ENCODE measurements at places on chromosomes 1 and 21.

GRCh38 chr1:93648656-93649055, 33.0 kb downstream of the BCAR3 start:
- no peak for DNase-seq

DNA sequence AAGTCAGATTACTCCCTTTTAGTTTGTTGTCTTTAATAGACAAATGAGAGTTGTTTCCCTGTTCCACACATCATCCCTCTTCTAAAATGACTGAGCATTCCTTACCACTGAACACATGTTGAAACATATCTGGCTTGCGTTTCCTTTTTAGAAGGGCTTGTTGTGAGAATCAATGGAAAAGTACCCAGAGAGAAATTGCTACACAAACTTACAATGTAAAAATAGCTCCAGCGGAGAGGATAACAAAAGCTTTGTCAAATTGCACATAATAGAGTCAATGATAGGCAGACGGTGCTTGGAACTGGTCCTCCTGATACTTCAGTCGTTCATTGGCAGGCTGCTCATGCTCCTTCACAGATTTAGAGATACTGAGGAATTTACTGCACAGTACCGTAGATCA, 123.9 kb downstream of the CYYR1 start:
- DNase-seq = no peak

- DNase-seq = no peak
These were observed 32.8 kb upstream of the ABCD3 start for GRCh38 chr1:94385308-94385929.

DNA sequence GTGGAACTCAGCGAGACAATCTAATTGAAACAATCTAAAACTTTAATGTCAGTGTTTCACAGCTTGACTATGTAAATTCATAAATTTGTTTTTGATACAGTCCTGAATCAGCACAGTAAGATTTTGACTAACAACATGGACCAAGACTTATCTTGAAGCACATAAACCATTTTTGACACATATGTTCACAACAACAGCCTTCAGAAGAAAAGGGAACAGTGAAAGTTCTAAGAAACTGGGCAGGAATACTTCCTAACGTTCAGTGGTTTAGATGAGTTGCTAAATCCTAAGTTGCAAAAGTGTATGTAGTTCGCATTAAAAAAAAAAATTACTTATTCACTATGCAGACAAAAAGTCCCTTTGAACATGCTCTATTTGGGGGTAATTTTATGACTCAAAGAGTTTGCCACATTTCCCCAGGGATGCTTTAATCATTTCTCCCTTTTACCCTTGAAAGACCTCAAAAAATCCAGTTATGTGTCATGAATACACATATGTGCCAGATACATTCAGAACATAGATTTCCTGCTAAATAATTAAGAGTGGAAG, 120.2 kb downstream of the MRPL39 start:
- DNase-seq = no peak

DNA sequence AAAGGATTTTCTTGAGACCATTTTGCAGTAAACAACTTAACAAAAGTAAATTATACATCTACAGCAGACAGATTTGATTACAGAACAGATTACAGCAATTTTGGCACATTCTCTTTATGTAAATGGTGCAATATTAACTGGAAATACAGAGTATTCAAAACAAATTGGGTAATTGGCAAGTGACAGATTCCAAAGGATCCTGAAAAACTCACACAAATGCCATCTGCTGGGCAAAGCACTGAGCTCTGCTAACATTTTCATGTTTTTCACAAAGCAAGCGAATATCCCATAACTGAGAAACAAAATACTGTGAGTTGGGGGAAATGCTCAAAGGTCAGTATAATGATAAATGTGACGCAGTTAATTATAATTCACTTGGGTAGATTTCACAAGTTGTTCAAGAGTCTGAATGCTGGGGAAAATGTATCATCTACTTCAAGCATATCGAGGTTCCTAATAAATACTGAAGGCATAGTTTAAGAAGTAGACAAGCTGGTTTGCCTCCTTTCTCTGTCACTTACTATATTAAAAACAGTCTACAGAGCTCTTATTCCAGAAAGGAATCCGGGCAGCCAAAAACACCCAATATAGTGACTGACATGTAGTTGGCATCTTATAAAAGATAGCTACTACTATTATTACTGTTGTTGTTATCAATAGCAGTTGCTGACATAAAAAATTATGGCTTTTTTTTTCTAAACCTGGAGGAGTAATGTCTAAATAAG, 75.8 kb upstream of the SDC3 start:
- DNase-seq = no peak

GRCh38 chr1:55310505-55310971, 95.4 kb upstream of the USP24 start:
- DNase-seq = no peak

DNA sequence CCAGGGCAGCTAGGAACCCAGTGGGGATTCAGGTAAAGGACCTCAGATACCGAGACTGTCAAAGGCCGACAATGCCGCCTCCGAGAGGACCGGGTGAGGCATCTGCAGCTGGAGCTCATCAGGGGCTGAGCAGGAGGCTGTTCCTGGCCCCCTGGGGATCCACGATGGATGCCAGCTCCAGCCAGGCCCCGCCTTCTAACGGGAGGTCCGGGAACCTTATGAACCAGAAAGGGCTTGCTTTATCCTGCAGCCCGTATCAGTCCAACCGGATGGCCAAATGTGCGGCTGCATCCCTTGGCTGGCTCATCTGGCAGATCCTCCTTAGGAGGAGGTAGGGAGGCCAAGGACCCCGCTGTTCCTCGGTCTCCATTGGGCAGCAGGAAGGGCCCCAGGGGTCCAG, 32.0 kb downstream of the SLC45A1 start:
- no peak for DNase-seq

GRCh38 chr1:147635342-147635741, 35.0 kb downstream of the ACP6 start:
- DNase-seq = no peak

GRCh38 chr1:207944571-207944970, 33.6 kb upstream of the CD34 start:
- no peak for DNase-seq

DNA sequence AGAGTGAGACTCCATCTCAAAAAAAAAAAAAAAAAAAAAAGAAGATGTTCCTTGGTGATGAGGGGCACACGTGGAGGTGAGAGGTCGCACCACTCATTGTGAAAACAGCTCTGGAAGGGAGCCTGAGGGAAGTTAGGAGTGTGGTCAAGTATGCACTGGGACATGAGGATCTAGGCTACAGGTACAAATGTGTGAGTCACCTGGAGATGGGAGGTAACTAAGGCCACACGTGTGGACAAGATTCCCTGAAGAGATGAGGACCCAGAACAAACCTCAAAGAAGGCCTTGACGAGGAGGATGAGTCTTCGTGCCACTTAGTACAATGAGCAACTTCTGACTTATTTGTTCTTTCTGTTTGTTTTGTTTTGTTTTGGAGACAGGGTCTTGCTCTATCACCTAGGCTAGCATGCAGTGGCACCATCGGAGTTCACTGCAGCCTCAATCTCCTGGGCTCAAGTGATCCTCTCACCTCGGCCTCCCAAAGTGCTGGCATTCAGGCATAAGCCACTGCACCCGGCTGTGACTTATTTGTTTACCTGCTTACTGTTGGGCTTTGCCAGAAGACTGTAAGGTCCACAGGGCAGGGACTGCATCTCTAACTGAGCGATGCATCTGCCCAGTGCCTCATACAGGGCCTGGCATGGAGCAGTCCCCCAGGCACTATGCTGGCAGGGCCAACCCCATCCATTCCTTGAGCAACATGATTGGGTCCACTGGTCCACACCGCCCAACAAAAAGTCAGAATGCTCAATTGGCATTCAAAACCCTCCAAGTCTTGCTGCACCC, 6.4 kb downstream of the ASAP3 start:
- no peak for DNase-seq

GRCh38 chr1:211331011-211331709, 4.5 kb downstream of the TRAF5 start:
- no peak for DNase-seq

DNA sequence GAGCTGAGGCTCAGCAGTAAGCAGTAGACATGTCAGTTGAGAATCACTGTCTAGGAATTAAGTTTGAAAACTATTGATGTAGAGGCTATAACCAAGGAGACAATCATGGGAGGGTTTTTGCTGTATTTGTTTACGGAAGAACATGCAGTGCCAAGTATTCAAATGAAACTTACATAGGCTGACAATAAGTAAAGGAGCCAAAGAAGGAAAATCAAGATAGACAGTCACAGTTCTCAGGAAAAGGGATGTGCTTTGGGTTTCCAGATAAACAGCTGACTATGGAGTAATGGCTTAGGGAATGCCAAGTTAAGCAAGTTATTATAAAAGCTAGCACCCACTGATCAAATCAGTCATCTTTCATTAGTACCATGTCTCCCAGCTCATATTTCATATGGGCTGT, 21.5 kb downstream of the GNG12 start:
- DNase-seq = no peak

GRCh38 chr1:240709676-240710075, 97.7 kb upstream of the GREM2 start:
- no peak for DNase-seq

GRCh38 chr1:244964112-244964971, 100.0 kb upstream of the HNRNPU start:
- no peak for DNase-seq

DNA sequence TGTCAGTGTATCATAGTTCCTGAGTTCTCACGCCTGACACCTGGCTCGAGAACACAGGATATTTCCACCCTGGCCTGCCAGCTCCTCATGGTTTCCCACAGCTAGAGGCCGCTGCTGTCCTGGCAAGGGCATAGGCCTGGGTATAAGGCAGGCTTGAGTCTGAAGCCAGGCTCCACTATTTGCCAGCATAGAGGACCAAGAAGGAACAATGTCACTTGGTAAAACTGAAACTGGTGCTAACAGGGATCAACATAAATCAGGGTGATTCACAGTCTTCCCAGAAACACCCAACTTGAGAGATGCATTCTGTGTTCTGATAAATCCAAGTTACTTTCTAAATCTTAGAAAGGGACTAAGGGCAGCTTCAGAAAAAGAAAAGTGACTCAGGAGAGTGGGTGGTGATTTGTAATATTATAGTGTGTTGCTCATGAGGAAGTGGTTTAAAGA, 6.9 kb upstream of the S100A2 start:
- DNase-seq = no peak

DNA sequence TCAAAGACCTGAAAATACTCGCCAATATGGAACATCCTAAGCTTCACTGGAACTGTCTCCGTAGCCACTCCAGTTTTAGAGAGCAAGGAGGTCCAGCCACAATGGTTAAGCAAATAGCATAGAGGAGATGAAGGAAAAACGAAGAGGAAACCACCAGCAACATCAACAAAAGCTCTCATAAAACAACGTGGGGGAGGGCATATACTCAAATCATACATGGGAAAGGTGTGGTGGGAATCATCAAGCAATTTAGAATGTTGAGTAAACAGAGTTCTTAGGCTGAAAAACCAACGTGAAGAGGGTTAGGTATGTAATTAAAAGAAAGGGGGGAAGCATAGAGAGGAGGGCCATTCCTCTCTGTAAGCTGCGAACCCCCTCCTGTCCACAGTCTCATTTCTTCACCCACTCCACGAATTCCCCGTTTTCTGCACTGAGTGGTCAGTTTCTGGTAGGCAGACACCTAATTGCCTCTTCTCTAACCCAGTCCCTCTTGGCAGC, 1.0 kb downstream of the TMEM59 start:
- no peak for DNase-seq

GRCh38 chr21:30842990-30843389, 13.4 kb upstream of the KRTAP7-1 start:
- DNase-seq = no peak

DNA sequence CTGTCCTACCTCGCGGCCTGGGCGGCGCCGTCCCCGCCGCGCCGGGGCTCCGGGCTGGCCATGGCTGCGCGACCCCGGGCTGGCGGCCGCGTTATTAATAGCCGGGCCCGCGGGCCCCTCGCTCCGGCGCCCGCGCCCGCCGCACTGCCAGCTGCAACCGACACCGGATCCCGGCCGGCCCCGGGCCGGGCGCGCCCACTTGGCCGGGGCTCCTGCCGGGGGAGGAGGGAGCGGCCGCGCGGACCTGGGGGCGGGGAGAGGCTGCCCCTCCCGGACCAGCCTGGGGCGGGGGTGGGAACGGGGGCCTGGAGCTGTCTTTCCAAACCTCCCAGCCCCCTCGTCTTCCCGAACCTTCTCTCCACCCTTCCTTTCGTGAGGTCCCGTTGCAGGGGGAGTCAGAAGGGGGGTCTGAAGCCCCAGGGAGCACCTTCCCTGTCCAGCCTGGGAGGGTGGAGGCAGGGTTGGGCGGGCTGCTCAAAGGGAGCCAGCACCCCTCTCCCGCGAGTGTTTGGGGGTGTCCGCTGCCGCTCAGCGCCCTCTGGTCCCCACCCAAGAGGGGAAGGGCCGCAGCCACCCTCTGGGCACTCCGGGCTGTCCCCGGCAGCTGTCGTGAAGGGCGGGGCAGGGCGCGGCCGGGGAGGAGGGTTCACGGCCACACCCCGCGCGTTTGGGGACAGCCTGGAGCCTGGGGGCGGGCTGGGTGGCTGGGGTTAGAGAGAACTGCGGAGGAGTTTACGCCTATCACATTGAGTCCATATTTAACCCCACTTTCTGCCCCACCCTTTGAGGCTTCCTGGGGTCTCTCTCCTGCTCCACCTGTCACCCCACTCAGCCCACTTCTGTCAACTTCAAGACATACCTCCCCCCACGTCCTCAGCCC, at the start of gene SYNC:
SYNC (minus strand) TSS at position 172 of the 880 bp plus-strand sequence; CDS start at position 62, 110 bp downstream.
- no peak for DNase-seq

- DNase-seq = no peak
These were observed 36.0 kb downstream of the SEC16B start for GRCh38 chr1:177933881-177934280.

DNA sequence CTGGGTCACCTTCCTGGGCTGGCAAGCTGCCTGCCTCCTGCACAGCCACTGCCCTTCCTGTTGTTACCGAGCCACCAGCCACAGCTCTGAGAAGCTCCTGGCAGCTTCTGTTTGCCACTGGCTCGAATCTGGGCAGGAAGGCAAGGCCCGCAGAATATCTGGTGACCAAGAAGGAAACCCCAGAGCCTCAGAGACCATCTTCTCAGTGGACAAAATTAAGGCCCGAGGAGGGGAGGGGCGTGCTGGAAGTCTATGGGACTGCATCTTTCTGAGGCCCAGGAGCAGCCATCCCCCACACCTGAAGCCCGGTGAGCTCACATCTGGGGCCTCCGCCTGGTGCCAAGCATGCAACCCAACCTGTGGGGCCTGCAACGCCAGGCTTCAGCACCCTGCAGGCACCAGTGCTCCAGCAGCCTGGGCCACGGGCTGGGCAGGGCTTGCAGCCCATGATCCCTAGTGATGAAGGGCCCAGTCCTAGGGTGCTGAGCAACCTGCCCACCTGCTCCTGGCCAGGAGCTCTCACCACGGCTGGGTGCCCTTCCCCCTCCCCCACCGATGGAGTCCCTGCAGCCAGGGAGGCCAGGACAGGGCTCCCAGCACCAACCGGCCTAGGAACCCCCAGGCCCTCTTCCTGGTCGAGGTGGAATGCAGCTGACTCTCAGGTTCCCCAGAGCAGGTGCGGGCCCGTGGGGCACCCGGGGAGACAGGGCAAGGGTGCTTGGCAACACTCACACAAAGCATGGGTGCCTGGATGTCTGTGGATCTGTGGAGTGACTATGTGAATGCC, 879 bp downstream of the CPTP start:
- no peak for DNase-seq

- no peak for DNase-seq
These were observed 109.8 kb upstream of the HNRNPU start for GRCh38 chr1:244974106-244974505.

All from GM18507 (cell line).